ENCODE measurements at places on chromosomes 3 and 15. TPM values are rescaled to one million over a fixed set of nuclear protein-coding genes. Genes with fewer than 3 reads are reported as not detected.

DNA sequence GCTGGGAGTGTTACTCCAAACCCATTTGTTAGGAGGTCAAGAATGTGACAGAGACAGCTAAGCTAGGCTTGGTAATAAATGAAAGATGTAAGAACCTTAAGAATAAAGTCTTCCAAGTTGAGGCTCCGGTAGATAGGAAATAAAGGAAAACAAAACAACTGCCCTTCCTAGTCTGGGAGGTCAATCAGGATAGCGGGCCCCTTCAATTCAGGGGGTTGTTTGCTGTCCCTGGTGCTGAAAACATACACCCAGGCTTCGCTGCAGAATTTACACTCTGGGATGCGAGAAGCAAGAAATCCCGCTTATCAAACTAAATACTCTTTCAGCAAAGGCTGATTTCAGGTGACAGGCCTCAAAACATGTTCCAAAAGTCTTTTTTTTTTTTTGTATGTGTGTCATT, 393.4 kb downstream of the NTRK3 start:
- no peak for DNase-seq

Gene UQCRC1
- 654 TPM for polyA plus RNA-seq

DNA sequence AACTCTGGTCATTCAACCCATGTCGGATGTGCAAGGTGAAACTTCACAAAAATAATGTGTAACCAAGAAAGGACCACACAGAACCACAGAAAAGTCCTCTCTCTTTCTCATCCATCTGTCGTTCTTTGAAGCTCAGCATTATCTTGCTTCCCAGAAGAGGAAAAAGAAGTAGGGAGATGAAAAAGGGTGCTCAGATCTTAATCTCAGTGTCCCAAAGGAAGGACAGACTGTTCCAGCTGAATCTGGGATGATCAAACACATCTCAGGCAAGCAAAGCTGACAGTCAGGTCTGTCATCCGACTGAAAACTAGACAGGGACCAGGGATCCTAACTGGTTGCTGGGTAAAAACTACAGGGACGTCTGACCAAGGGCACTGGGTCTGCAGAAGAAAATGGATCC, 16.2 kb downstream of the ARHGEF3 start:
- no peak for DNase-seq

GRCh38 chr3:160886421-160886820, 130.4 kb downstream of the PPM1L start:
- no peak for DNase-seq

Gene NMNAT3
- polyA plus RNA-seq, result 0.19 TPM

DNA sequence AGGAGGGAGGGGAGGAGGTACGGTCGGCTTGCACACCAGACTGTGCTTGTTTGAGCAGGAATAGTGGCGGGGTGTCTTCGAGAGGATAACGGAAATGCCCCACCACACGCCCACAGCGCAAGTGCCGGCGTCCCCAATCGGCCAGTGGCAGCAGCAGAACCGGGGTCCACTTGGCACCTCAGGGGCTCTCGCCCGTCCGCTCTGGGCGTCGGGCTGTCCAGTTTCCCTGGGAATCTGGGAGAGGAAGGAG, 53.7 kb downstream of the CCDC54 start:
- DNase-seq, result peak; percentile 27

GRCh38 chr3:16666206-16666605, 61.0 kb upstream of the DAZL start:
- DNase-seq, result no peak

- DNase-seq, result no peak
Observed at GRCh38 chr3:191343115-191343514, 12.8 kb upstream of the UTS2B start.

Gene SAXO2
- 2.0 TPM for polyA plus RNA-seq

Gene CYP1A2
- not detected for polyA plus RNA-seq

DNA sequence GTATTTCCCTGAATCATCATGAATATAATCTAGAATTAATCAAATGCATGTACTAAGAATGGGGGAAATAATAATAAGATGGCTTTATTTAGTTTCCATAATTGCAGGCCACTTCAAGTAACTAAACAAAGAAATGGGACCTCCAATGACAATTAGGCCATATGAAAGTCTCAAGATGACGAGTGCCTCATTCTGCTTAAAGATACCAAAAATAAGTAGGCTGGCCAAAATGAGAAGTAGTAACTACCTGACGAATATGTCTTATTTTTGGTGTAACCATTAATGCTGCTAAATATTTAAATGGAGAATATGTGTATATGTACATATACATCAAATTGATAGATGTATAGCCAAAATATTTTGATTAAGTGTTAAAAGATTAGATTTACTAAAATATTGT, 932.6 kb downstream of the EPHA3 start:
- no peak for DNase-seq

Gene UNC45A
- 64.5 TPM for polyA plus RNA-seq

Gene CCDC54
- polyA plus RNA-seq, result not detected

DNA sequence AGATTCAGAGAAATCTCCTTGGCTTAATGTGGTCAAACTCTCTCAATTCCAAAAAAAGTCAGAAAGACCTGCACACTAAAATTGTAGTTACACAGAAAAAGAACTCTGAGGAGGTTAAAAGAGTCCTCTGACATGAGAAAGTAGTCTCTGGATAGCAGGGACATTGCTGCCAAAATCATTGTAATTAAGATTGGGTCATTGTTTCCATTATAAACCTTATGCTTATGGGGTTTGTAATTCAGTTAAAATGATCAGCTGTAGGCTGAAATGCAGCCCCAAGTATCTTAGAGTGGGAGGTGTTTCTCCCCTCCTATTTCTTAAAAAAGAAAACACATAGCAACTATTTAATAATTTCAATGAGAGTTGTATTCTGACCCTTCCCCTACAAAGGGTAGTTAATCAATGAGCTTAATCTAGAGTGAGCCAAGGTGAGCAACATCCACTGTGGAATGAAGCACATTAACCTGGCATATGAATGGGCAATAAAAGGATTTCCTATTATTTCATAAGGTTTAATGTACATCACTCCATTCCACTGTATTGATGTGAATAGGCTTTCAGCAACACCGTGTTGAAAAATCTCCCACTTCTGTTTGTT, 406.9 kb downstream of the TIGIT start:
- DNase-seq, result no peak

DNA sequence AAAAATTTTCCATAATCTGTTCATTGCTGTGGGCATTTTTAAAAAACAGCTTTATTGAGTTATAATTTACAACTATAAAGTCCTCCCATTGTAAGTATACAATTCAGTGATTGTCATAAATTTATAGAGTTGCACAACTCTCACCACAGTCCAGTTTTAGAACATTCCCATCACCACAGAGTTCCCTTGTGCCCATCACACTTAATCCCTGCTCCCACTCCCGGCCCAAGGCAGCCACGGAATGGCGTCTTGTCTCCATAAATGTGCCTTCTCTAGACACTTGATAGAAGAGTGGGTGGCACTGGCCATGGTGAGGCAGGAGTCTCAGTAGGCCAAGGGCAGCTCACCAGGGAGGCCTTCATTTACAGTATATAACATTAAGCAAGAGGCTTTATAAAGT, 6.3 kb downstream of the TSEN2 start:
- no peak for DNase-seq

Gene LRRC31
- not detected for polyA plus RNA-seq

DNA sequence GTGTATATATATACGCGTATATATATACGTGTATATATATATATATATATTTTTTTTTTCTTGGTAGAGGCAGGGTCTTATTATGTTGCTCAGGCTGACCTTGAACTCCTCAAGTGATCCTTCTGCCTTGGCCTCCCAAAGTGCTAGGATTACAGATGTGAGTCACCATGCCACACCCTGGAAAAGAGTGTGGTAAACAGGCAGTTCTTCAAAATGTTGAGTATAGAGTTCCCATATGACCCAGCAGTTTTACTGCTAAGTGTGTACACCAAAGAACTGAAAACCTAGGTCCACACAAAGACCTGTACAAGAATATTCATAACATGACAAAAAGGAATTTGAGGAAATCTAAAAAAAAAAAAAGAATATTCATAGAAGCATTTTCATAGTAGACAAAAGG, 71.8 kb upstream of the GCNT3 start:
- no peak for DNase-seq

- DNase-seq, result no peak
Observed at GRCh38 chr15:94258246-94258645, 26.9 kb downstream of the MCTP2 start.

- peak; percentile 78 for DNase-seq
Observed at GRCh38 chr3:109702252-109702651, 364.9 kb upstream of the DPPA4 start.

- no peak for DNase-seq
Observed at GRCh38 chr15:90033006-90033405, 31.9 kb downstream of the ZNF710 start.

GRCh38 chr3:164418414-164418813, 659.9 kb downstream of the SI start:
- DNase-seq, result no peak

DNA sequence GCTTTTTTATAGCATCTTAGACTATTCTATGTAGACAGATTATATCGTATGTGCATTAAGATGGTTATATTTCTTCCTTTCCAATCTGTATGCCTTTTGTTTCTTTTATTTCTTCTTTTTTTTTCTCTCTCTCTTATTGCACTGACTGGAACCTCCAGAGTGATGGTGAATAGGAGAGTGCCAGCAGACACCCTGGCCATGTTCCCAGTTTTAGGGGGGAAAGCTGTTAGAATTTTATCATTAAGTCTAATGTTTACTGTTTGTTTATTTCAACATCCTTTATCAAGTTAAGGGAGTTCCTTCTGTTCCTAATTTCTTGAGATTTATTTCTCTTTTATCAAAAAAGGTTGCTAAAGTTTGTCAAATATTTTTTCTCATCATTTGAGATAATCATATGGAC, 116.6 kb upstream of the LRTM1 start:
- DNase-seq, result no peak

DNA sequence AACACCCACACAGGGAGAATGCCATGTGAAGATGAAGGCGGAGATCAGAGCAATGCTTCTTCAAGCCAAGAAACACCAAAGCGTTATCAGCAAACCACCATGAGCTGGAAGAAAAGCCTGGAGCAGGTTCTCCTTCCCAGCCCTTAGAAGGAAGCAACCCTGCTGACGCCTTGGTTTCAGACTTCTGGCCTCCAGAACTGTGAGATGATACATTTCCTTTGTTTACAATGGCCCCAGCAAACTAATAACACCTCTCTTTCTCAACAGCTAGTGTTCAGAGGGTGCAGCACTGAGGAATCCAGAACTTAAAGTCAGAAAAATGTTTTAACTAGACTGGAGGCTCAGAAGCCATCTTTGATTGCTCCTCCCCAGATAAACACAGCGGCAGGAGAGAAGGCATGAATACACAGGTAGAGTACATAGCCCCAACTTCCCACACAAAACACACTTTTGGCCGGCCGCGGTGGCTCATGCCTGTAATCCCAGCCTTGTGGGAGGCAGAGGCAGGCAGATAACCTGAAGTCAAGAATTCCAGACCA, 132.4 kb upstream of the LPP start:
- DNase-seq, result peak; percentile 17

Gene PIGZ
- polyA plus RNA-seq, result 1.0 TPM

Gene CELSR3
- polyA plus RNA-seq, result 0.51 TPM

- DNase-seq, result no peak
Observed at GRCh38 chr15:22908830-22909229, 70.4 kb downstream of the NIPA2 start.

Gene ITGA11
- polyA plus RNA-seq, result 0.01 TPM

DNA sequence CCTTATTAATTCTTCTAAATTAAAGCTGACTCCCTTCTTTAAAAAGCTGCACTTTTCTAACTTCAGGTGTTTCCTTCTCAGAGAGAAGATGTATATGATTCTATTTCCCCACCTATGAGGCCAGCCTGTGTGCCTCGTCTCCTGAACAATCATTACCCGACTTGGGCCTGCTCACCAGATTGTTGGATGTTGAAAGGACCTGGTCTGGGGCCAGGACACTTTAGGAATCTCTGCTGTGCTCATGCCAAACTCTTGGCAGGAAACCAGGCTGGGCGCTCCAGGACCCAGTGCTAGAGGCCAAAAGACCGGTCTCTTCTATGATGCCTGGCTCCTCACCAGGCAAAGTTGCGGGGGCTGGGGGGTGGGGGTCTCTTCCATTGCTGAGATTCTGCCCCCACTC, 16.9 kb upstream of the LRRC31 start:
- DNase-seq, result no peak

- no peak for DNase-seq
Observed at GRCh38 chr15:66164788-66165187, 88.8 kb downstream of the MEGF11 start.

Gene ZMYND10
- polyA plus RNA-seq, result 0.33 TPM

Gene DZIP3
- polyA plus RNA-seq, result 3.1 TPM

Gene AP2M1
- polyA plus RNA-seq, result 441 TPM

Gene SPINK8
- not detected for polyA plus RNA-seq

- DNase-seq, result no peak
Observed at GRCh38 chr3:121924734-121925133, 30.5 kb downstream of the SLC15A2 start.

- no peak for DNase-seq
Observed at GRCh38 chr3:179398574-179399231, 51.2 kb downstream of the MFN1 start.

- peak; percentile 67 for DNase-seq
Observed at GRCh38 chr3:36678216-36679013, 85.9 kb downstream of the DCLK3 start.
